ENCODE measurements at places on chromosomes 12 and 14.

DNA sequence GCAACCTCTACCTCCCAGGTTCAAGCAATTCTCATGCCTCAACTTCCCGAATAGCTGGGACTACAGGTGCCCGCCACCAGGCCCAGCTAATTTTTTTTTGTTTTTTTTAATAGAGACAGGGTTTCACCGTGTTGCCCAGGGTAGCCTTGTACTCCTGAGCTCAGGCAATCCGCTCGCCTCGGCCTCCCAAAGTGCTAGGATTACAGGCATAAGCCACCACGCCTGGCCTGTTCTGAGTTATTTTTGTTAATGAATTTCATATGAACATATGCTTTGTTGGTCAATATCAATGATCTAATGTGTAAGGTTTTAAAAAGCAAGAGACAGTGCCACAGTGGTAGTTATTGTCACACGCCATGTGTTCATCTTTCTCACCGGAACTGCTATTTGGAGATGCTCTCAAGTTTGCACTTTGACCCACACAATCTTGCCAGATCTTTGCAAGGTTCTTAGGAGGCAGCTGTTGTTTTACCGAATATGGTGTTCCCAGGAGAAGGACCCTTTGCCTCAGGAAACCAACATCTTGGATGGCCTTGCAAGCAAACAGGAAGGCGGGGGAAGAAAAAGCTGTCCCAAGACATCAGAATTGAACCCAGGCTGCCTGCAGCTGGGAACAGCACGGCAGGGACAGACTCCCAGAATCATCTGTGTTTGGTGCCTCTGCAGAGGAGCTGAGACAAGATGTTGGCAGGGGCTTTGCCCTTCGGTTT lies 30.0 kb downstream of the GALNT16 start:
- no peak for DNase-seq

DNA sequence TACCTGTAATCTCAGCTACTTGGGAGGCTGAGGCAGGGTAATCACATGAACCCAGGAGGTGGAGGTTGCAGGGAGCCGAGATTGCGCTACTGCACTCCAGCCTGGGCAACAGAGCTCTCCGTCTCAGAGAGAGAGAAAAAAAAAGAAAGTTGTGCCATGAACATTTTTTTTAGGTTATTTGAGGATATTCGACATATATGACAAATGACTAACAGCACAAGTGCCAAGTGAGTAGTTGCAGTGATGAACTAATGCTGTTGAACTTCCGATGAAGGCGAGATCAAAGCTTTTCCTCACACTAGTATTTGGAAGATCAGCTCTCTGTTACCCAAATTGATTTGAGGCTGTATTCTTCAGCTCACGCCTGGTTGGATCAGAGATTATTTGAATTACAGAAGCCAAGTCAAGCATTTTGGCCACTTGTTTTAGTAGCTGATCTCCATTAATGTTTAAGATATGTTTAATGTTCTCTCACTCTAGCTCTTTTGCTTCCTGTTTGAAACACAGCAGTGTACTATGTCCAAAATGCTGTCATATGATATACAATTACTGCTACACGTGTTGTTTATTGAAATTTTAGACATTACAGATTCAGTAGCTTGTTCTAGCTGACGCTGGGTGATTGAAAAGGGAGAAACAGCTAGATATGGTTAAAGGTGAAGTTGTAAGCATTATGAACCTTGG lies 43.4 kb downstream of the WDR20 start:
- DNase-seq = no peak

- no peak for DNase-seq
Observed at GRCh38 chr12:91766454-91766853, 379.2 kb downstream of the BTG1 start.

DNA sequence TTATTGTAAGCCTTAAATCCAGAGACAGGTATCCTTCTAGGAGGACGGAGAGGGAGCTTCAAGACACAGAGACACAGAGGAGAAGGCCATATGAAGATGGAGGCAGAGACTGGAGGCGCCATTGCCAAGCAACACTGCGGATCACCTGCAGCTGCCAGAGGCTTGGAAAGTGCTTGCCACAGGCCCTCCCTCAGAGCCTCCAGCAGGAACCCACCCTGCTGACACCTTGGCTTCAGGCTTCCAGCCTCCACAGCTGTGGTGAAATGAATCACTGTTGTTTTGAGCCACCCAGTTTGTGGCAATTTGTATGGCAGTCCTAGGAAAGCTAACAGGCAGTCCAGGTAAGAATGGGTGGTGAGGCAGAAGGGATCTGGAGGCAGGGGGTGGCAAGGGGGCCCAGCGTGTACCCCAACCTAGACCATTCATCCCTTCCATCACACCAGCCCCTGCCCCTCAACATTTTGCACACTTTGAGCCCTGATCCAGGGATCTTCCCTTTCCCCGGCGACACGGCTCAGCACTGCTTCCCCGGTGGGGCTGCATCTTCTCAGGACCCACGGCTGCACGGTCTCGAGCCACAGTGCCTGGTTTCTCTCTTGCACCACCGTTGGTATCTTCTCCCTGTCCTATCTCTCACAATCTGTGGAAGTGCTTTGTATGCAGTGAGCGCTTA lies 22.3 kb upstream of the BCDIN3D start:
- no peak for DNase-seq

DNA sequence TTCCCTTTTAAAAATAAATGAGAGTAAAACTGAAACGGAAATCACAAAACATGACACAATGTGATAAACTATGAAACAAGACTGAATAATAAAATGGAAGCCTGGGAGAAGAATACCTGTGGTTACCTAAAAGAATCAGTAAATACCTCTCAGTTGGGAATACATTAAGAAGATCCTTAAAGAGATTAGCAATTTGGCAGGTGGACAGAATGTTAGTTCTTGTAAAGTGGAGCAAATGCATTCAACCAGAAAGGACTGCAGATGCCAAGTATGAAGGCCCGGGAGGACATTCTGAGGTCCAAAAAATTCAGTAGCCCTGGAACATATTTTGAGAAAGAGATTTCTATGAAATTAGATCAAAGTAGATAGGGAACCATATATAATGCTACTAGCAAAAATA lies 861.3 kb upstream of the SEL1L start:
- DNase-seq = no peak

- DNase-seq = peak; percentile 68
Observed at GRCh38 chr14:95536671-95537070, 1.8 kb downstream of the GLRX5 start.

DNA sequence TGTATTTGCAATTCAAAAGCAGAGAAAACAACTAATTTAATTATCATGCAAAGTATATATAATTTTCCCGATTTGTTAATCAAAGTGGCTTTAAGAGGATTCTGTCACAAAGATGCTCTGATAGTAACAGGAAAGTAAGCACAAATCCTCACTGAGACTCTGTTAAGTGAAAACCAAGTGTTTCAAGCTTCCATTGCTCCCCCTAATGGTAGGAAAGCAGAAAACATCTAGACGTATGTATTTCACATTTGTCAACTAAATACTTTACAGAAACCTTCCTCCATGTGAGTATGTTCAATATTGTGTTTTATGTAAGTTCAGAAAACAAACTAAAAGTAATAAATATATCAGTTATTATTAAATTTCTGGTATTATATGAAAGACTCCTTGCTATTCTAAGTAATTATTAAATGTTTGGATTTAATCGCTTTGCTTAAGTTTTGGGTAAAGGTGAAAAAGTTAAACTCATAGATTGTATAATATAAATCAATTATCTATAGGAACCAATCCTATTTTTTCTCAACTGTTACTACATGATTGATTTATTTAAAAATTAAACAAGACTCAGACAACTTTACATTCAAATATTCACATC lies 1.5 kb upstream of the NTS start:
- DNase-seq = peak; percentile 81

DNA sequence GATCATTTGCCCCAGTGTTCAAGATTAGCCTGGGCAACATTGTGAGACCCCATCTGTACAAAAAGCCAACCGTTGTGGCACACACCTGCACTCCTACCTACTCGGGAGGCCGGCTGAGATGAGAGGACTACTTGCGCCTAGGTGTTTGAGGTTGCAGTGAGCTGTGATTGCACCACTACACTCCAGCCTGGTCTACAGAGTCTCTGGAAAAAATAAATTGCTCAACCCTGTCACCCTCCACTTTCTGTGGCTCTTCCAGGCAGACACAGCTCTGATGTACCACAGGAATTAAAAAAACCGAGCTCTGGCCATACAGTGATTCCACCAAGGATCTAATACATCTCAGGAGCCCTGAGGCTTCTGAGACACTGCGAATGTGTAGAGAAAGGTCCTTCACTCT lies 14.4 kb downstream of the TIMELESS start:
- DNase-seq = no peak

- no peak for DNase-seq
Observed at GRCh38 chr14:37658156-37658555, 62.7 kb downstream of the TTC6 start.

GRCh38 chr12:29082522-29082921 lies 66.6 kb upstream of the FAR2 start:
- DNase-seq = no peak

DNA sequence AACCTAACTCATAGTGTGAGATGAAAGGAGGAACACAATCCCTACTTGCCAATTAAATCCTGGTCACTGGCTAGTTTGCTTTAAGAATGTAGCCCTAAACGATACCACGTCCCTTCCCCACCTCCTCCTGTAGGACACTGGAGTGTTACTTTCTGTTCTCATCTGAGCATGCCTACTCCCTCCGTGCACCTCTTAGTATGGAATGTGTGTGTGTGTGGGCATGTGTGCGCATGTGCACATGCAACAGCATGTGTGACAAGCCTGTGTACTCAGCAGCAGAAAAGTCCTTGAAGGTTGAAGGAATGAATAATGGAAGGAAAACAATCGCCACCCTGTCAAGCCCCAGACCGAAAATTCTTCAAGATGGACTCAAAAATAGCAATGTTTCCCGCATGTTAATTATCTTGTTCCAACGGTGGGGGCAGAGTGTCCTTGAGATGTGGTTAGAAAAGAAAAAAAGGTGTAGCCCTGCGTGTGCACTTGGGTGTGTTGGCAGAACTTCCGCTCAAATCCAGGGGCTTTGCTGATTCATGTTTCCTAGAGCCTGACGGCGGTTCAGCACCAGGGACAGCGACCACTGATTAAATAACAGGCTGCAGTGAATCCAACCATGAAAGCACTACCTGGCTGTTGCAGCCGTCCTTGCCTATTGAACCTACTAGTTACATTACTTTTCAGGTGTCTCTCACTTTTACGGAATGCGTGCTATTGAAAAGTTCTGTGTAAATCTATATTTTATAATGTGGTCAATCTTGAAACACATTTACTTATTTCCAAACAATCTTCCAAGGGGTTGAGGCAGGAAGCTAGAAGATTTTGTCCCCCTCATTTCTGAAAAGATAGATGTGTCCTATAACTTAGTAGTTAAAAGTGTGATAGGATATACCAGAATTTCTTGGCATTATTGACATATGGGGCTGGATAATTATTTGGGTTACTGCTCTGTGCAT lies 79.8 kb downstream of the SRRM4 start:
- DNase-seq = peak; percentile 82

- DNase-seq = no peak
Observed at GRCh38 chr12:37565112-37565511, 751.5 kb upstream of the ALG10B start.

DNA sequence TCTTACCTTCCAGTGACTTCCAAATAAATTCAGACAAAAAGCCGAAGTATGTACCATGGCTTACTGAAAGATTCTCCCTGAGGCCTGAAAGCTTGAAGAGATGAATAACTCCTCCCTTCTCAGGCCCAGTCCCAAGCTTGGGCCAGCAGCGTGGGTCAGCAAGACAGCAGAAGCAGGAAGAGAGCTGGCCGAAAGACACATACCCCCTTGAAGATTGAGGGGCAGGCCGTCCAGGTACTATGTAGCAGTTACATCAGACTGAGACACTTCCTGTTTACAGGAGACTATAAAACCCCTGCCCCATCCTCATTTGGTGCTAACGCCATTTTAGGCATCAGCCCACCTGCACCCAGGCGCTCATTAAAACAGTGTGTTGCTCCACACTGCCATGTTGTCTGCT lies 15.0 kb downstream of the NDUFA12 start:
- DNase-seq = no peak

- no peak for DNase-seq
Observed at GRCh38 chr14:37406095-37406494, 189.0 kb downstream of the FOXA1 start.

GRCh38 chr12:85280165-85280983 lies at the start of gene ALX1:
ALX1 (plus strand) TSS chr12:85280220; CDS start chr12:85280262, 42 bp downstream.
- no peak for DNase-seq

DNA sequence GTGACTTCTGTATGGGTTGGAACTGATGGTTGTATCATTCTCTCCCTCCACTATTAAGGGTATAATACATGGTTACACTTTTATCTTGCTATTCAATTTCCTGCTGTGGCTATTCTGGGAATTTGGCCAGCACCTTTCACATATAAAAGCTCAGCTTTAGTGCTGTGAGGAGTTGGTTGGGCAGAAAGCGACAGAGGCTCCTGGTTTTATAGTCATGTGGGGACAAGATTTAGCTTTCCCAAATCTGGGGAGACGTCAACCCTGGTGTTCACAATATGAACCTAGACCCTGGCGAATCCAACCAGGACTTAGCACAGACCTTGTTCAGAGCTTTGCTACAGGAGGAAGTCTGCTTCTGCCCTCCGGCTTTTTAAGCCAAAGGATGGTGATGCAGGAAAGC lies 36.5 kb downstream of the FOS start:
- DNase-seq = peak; percentile 62

DNA sequence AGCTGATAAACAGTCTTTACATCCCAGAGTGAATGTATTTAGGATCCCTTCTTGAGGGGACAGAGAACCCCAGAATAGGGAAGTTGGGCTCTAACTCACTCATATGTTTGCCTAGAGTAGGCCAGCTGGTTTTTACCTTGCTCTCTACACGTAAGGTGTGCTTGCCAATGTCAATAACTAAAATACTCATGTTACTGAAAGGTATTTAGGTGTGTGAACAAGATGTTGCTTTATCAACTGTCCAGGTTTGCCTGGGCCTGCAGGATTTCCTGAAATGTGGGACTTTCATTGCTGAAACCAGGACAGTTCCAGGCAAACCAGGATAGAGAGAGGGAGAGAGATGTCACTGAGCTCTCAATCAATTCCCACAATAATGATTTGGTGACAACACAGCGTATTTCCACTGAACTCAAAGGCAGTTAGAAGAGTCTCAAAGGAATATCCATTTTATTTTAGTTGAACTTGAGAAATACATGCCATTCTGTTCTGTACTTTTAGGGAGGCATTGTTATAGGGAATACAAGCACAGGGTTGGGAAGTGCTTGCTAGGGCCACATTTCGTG lies 171.7 kb downstream of the NRXN3 start:
- DNase-seq = no peak

- DNase-seq = no peak
Observed at GRCh38 chr14:60189923-60190840, 25.0 kb upstream of the DHRS7 start.

GRCh38 chr14:80167793-80168448 lies 43.4 kb downstream of the DIO2 start:
- DNase-seq = no peak

DNA sequence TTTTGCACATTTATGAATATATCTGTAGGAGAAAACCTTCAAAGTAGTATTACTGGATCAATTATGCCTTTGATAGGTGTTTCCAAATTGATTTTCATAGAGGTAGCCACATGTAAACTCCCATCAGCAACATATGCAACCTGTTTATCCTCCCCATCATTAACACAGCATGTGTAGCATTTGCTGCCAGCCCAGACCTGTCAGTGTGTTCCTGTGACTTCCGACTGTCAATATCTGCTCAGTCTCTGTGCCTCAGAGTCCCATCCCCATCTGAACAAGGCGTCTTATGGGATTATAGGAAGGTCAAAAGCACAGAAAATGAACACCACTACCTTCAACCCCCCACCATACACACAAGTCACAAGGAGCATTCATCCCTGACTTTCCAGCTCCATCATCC lies 9.5 kb upstream of the CAPRIN2 start:
- no peak for DNase-seq
